Natural killer cell treated with Interleukin-12 subunit alpha and Interleukin-12 subunit beta and Interleukin-15 and Interleukin-18, amount 100 ng/mL, for 72 hours (primary cell): ENCODE measurements at places on chromosomes 12 and 14. TPM values are rescaled to one million over a fixed set of nuclear protein-coding genes. Genes with fewer than 3 reads are reported as not detected.

- no peak for DNase-seq
Observed at GRCh38 chr12:40762072-40762471, 69.8 kb downstream of the CNTN1 start.

DNA sequence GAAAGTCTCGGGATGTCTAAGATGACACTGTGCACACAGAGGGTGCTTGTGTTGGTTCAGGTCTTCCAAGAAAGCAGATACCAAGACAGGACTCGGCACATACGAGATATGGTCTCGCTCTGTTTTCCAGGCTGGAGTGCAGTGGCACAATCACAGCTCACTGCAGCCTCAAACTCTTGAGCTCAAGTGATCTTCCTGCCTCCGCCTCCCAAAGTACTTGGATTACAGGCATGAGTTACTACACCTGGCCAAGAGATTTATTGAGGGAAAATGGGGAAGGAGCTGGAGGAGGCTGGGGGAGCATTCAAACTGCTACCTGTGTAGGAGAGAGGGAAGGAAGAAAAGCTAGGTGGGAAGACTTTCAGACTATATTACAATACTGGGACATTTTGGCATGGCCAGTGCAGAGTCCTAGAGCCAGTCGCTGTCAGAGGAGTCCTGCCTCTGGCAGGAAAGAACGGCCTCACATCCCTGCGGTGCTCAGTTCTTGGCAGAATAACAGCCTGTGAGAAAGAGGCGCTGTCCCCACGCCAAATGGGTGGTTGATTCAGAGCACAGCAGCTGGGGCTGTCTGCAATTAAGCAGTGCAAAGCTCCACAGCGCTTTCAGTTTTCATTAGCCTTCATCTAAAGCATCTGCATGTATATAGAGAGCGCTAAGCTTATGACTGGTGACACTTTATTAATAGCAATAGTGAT is 18.3 kb downstream of the SLC17A8 start:
- DNase-seq = no peak

DNA sequence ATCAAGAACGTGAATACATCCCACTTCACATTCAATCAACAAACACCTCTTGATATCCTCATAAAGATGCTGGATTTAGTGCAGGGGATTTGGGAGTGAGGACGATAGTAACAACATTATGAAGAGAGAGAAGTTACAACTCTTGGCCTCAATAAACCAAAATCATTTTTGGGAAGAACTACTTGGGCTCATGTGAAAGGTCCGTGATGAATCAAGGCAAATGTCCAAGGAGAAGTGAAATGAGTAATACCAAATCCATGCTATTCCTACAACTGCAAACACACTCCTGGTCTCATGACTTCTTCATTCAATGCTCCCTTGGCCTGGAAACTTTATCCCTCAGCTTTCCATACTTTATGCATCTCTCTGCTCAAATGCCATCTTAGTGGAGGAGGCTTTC is 162.0 kb upstream of the LMNTD1 start:
- no peak for DNase-seq

GRCh38 chr12:68888243-68888642 is 44.7 kb downstream of the CPM start:
- no peak for DNase-seq

Gene SLC6A13
- total RNA-seq = 0.92 TPM

Gene KRT81
- not detected for total RNA-seq

Gene DAO
- not detected for total RNA-seq

Gene NEK9
- total RNA-seq = 66.6 TPM
